ENCODE measurements at places on chromosomes 16 and 17.

DNA sequence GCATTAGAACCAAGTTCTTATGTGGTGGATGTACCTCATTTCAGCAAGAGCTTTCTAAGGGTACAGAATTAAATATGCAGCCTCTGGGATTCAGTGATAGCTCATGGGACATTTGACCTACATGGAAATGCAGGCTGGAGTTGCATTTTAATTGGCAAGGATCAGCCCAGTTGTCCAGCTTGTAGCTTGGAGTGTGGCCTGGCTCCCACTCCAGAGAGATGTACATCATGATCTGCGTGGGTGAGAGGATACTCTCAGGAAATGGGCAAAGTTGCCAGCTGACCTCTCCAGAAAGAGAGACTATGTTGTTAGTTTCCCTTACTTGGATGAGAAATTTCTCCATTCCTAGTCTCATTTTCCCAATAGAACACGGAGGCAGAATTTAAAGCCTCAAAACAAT, 555.3 kb downstream of the MAF start:
- DNase-seq = no peak

DNA sequence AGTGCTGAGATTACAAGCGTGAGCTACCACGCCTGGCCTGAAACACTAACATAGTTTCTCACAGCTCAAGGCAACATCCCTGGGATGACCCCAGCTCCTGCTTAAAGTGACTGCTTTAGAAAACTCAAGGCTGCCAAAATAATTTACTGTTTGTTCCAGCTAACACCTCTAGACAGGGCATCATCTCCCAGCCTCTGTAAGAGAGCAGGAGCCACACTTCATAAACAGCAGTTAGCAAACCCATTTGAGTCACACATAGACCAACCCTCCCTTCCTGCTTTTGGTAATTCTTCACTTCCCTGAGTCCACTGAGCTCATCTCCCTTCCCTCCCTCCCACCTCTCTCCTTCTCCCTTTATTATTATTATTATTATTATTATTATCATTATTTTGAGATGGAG, 201.3 kb downstream of the XYLT1 start:
- DNase-seq = no peak

DNA sequence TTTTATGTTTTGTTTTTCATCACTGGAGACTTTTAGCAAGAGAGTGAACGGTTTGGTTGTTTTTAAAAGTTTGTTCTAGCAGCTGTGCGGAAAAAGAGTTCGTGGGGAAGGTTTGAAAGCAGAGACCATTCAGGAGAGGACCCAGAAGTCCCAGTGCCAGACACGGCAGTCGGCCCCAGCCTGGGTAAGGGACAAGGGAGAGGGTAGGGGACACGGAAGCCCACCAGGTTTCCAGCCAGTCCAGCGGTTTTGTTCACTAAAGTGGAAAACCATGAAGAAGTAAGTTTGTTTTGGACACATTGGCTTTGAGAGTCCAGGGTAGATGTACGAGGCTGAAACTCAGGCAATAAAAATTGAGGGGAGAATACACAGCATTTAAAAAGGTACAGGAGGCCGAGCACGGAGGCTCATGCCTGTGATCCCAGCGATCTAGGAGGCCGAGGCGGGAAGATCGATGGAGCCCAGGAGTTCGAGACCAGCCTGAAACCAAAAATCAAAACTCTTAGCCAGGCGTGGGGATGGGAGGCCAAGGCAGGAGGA, 56.8 kb upstream of the RPH3AL start:
- no peak for DNase-seq

DNA sequence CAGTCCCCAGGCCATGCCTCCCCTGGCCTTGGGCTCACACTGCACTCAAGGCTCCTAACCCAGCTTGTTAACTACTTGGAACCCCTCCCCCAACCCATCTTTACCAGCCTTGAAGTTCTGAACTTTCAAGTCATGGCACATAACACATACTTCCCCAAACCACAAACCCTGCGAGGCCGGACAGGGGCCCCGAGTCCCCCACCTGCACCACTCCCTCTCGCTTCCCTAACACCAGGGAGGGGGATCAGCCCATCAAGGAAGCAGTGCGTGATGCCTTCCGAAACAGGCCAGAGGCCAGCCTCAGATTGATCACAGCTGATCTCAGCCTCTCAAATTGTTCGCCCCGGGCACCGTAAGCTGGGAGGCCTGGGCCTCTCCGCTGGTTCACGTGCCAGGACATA, 3.0 kb upstream of the NLRC3 start:
- no peak for DNase-seq

DNA sequence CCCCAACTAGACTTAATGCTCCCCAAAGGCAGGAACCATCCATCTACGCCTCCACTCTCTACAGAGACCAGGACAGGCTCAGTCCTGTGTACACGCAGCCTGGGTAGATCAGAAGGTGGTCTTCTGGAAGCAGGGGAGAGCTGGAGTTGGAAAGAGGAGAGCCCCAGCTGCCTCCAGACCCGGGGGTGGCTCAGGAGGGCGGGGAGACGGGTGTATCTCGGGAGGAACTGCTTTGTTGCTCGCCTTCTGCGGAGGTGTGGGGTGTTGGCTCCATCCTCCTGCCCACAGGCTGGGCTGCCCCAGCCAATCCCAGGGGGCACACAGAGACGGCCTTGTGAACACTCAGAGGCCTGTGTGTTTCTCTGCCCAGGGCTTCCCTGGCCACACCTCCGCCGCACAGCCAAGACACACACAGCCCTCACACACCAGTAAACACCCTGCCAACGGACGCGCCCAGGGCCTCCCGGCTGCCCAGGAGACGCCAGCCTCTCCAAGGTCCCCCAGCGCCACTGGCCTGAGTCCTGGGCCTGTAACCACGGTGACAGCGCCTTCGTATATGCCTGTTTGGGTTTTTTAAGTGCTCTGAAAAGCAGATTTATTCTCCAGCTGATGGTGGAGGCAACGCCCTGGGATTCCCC, 143.4 kb upstream of the CDC42EP4 start:
- peak; percentile 33 for DNase-seq

DNA sequence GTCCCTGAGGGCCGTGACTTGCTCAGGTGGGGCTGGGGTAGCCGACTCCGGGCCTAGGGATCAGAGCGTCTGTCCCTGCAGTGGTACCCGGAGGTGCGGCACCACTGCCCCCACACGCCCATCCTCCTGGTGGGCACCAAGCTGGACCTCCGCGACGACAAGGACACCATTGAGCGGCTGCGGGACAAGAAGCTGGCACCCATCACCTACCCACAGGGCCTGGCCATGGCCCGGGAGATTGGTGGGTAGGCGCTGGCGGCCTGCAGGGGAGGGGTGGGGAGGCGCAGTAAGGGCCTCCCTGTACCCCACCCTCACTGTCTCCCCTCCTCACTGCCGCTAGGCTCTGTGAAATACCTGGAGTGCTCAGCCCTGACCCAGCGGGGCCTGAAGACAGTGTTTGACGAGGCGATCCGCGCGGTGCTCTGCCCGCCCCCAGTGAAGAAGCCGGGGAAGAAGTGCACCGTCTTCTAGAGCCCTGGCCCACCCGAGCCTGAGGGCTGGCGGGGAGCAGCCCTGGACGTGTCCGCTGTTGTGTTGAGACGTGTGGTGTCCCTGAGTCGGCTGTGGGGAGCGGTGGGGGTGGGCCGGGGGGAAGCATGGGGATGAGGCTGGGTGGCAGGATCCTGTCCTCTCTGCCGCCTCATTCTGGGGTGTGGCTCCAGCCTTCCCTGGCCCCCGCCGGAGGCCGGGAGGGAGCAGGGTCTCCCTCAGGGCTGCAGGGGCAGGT, 2.0 kb downstream of the RAC3 start:
- DNase-seq = no peak

GRCh38 chr17:82097184-82097918, 685 bp downstream of the FASN start:
- peak; percentile 86 for DNase-seq

- no peak for DNase-seq
These were observed 79.5 kb upstream of the DNAJA2 start for GRCh38 chr16:47052666-47053640.
